ENCODE measurements at places on chromosomes 3 and 15. TPM values are rescaled to one million over a fixed set of nuclear protein-coding genes. Genes with fewer than 3 reads are reported as not detected.

Gene RTP4
- 2.0 TPM for polyA plus RNA-seq

Gene ANKRD34C
- 0.20 TPM for polyA plus RNA-seq

DNA sequence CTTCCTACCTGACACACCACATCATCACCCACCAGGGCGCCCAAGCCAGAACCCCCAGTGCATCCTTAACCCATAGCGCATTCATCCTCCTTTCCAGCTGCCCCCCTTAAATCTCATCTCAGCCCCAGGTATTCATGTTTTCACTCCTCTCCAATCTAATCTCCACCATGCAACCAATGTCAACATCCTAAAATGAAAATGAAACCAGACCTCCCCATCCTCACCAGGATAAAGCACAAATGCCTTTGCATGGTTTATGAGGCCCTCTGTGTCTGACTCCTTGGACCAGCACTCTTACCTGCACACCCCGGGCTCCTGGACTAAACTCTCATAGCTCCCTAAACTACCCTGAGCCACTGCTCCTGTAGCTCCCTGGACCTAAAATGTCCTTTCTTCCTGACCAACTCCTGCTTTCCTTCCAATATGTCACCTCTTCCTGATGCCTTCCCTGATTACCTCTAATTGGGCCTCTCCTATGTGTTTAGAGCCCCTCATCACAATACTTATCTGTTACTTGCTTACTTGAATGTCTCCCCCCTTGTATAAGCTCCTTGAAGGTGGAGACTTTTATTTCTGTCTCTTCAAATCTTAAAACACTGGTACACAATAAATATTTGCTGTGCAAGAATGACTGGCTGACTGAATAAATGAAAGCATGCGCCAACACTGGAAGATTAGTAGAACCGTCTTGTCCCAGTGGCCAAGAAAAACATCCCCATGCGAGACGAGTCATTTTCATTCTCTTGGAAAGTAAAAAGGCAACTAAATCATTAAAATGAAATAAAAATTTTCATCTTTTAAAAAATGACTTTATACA is 142.5 kb downstream of the XXYLT1 start:
- DNase-seq = no peak

Gene EXD1
- 0.10 TPM for polyA plus RNA-seq

Gene DNAH12
- polyA plus RNA-seq = not detected

GRCh38 chr3:48592519-48593087 is 2.5 kb downstream of the COL7A1 start:
- DNase-seq = no peak

Gene CNTN4
- 8.8 TPM for polyA plus RNA-seq

- DNase-seq = peak; percentile 69
Measured at GRCh38 chr3:52277071-52277964, 1.1 kb downstream of the WDR82 start.

Gene ZNF502
- 2.0 TPM for polyA plus RNA-seq

DNA sequence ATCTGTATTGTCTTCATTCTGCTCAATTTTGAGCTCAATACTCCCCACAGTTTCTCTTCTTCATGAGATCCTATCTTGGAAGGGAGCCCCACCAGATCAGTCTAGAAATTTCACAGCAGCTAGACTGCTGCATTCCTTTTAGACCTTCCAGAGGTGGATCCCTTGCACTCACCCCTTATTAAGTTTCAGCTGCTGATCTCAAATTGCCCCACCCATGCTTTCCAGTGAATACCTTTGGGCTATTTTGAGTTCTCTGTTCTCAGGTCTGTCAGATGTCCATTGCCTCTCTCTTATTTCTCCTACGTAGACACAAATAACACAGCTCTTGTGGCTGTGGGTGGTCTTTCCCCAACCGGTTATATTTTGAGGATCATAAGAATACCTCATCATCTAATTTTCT is 60.8 kb downstream of the GPR156 start:
- DNase-seq = no peak

GRCh38 chr3:50242851-50243542 is 7.0 kb downstream of the GNAI2 start:
- DNase-seq = no peak

DNA sequence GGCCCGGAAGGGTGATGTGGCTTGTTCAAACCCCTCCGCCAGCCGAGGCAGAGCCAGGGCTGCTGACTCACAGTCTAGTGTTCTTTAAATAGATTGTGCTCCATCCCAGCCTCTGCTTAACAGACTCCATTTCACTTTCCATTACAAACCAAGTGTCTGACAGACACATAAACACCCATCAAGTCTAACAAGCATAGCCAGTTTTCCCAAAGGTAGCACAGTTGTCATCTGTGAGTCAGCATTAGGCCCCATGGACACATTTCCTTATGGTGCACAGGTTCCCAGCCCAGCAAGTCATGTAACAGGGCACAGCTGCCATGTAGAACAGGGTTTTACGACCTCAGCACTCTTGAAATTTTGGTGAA is 109.9 kb upstream of the RAP2B start:
- no peak for DNase-seq

DNA sequence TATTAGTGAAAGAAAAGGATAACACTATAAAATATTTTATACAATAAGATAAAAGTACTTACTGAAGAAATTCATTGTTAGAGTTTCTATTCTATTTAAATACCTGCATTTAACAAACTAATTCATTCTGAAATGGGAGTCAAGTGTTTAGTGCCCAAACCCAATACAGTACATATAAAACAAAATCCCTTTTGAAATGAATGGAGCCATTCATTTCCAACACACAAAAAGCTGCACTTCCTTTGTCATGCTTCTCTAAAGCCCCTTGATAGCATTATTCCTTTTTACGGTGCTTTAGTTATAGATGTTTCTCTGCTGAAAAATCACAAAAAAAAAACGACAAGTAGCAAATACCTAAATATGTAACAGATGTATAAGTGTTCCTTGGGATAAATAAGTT is 596.3 kb downstream of the ZIC1 start:
- DNase-seq = no peak

Gene NEK10
- 0.20 TPM for polyA plus RNA-seq

Gene CD80
- not detected for polyA plus RNA-seq

DNA sequence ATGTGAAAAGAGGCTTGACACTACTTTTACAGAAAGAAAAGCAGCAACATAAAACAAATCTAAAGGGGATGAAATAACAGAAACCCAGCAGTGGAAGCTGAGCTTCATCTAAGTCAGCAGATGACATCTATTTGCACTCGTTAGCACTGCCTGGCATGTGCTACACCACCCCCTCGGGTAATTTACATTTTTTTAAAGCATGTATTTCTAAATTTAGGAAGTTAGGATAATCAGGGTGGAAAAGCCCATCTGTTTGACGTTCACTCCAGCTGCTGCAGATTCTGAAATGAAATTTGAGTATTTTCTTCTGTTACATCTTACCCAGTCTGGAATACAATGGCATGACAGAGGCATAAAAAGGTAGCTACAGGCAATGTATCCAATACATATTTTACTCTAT is 20.7 kb downstream of the IGSF11 start:
- DNase-seq = peak; percentile 49

- no peak for DNase-seq
Measured at GRCh38 chr15:66488525-66488924, 9.0 kb downstream of the SNAPC5 start.

- peak; percentile 86 for DNase-seq
Measured at GRCh38 chr3:143644370-143645089, 203.7 kb downstream of the SLC9A9 start.

GRCh38 chr3:13264468-13264795 is 155.7 kb downstream of the NUP210 start:
- DNase-seq = no peak

- DNase-seq = no peak
Measured at GRCh38 chr3:74089814-74090213, 465.1 kb upstream of the PDZRN3 start.

Gene IP6K1
- polyA plus RNA-seq = 46.3 TPM

Gene IMPG2
- polyA plus RNA-seq = not detected

Gene ITIH1
- polyA plus RNA-seq = not detected

DNA sequence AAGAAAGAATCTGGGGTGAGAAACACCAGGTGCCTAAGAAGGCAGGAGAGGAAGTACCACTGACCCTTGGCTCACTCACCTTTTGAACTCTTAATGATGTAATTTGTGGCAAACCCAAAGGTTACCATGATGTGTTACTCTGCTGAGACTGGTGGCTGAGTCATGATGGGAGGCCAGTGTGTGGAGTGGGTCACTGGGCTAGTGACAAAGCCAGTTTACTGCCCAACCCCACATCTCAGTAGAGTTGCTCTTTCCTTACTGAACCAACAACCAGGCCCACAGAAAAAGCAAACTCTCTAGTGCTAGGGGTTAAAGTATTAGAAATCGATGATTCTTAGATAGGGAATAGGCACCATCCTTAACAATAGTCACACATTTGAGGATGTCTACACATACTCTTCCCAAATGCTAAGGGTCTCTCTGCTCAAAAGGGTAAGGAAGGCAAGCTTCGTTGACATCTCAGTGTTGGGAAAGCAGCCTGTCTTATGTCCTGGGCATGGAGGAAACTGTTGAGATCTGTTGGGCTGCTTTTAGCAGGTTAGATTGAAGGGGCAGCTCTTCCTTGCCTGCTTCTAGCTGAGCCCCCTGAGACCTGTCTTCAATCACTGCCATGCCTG is 3.1 kb downstream of the RBP2 start:
- no peak for DNase-seq

Gene EPHA6
- 0.12 TPM for polyA plus RNA-seq

Gene FEZF2
- polyA plus RNA-seq = 4.6 TPM

DNA sequence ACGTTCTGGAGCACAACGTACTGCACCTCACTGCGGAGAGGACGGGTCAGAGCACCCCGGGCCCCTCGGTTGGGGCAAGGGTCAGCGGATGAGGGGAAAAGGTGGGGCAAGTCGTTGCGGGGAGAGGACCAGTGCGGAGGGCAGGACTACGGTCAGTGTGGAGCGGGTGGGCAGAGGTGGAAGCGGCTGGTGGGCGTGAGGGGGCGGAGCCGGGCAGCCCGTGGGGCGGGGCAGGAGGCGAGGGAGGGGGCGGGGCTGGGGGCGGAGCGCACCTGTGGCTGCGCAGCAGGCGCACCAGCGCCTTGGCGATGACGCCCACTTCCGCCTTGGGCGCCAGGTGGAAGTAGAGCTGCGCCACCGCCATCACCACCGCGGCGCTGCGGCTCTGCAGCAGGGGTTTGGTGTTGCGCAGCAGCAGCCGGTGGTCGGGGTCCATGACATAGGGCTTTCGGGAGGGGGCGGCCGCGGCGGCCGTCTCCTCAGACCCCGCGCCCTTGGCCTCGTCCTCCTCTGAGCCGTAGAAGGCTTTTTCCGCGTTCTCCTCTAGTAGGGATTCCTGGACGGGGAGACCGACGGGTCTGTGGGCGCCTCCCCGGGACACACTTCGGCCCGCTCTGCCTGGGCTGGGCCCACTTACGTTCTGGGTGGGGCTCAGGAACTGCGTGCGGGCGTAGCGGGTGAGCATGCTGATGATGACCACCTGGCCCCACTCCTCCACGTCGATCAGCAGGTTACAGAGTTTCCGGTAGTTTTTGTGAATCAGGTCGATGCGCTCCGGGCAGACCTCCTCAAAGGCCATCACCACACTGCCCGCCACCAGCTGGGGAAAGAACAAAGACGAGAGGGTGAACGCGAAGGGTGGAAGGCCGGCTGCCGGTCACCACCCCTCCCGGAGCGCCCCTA is 29.2 kb downstream of the AP3B2 start:
- peak; percentile 36 for DNase-seq

- no peak for DNase-seq
Measured at GRCh38 chr3:487614-488013, 291.1 kb downstream of the CHL1 start.

DNA sequence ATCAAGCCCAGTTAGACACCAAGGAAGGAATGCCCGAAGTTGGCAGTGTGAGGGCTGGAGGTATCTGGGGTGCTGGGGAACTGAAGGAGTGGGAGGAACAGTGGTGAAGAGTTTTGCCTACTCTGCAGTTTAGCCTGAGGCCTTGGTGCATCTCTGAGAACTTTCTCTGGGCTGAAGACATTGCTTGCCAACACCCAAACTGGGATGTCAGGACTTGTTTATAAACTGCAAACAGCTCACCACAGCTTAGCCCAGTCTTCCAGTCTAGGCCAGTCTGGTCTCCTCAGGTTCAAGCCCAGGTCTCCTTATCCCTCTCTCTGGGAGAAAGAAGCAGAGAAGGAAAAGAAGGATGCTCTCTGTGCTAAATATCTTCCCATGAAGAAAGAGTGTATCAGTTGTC is 68.0 kb upstream of the BOC start:
- no peak for DNase-seq

GRCh38 chr3:46970391-46971091 is 6.0 kb downstream of the CCDC12 start:
- no peak for DNase-seq

DNA sequence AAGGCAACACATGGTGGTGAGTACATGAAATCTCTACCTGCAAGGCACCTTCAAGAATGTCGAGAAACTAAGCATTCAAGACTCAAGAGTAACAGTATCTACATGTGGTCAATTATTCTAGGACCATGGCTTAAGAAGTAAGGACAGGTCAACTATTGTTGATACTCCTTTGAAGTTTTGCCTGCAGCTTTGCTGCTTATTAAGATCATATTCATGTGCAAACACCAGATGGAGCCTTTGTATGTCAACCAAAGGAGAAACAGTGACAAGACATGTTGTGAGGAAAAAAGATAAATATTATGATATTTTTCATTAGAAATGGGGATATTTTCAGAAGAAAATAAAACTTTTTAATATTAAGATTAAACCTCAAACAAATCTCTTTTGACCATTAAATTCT is 52.3 kb upstream of the FGF7 start:
- DNase-seq = peak; percentile 4
